NCI-H526 (cell line): ENCODE measurements at places on chromosomes 7 and 10.

DNA sequence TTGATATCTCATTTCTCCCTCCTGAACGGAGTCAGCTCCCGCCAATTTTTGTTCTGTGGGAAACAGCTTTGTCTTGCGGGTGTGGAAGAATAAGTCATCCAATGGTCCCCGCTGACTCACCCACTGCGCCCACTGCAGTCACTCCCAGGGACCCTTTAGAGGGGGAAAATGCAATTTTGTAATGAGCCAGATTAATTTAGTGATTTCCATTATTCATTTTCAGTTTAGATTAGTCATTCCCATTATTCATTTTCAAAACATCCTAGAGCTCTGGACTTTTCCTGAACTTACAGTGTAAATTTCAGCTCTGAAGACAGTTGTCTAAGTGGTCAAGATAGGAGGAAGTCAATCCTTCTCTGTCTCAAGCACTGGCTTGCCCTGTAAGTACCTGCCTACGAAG lies 154.9 kb upstream of the TMEM72 start:
- no peak for DNase-seq

- DNase-seq: no peak
Measured at GRCh38 chr10:118045837-118046394, 825 bp downstream of the RAB11FIP2 start.

GRCh38 chr7:127940381-127941160 lies 90.7 kb downstream of the LRRC4 start:
- DNase-seq: no peak

DNA sequence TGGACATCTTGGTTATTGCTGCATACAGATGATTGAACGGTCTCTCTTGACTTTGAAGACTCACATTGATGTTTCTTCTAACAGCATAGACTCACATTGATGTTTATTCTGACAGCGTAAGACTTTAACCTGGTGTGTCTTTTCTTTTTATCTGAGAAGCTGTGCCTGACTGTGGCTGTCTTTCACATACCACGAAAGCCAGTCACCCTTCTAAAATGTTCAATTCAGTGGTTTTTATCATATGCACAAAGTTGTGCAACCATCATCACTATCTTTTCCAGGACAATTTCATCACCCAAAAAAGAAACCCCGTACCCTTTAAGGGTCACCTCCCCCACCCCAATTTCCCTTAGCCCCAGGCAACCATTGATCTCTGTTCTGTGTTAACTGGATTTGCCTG lies 24.7 kb downstream of the CELF2 start:
- no peak for DNase-seq

- DNase-seq: no peak
Measured at GRCh38 chr7:70799841-70800405, 332.0 kb upstream of the GALNT17 start.

DNA sequence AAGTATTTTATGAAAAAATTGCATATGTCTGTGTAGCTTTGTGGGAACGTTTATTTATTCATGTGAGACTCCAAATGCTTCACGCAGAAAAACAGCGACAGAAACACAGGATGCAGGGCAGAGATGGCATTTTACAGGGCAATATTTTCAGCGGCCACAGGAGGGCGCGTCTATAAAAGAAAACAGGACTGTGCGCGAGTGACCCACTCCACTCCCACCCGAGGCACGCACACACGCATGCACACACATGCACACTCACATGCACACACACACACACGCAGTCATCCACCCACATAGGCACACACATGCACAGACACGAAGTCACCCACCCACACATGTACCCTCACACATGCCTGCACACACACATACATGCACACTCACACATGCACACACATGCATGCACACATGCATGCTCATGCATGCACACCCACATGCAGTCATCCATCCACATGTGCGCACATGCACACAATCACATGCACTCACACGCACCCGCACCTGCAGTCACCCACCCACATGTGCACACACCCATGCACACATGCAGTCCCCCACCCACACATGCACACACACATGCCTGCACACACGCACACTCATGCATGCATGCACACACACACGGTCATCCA lies 96.3 kb downstream of the DNAJB6 start:
- peak; percentile 65 for DNase-seq

- DNase-seq: no peak
Measured at GRCh38 chr10:118286051-118286838, 55.9 kb downstream of the FAM204A start.

DNA sequence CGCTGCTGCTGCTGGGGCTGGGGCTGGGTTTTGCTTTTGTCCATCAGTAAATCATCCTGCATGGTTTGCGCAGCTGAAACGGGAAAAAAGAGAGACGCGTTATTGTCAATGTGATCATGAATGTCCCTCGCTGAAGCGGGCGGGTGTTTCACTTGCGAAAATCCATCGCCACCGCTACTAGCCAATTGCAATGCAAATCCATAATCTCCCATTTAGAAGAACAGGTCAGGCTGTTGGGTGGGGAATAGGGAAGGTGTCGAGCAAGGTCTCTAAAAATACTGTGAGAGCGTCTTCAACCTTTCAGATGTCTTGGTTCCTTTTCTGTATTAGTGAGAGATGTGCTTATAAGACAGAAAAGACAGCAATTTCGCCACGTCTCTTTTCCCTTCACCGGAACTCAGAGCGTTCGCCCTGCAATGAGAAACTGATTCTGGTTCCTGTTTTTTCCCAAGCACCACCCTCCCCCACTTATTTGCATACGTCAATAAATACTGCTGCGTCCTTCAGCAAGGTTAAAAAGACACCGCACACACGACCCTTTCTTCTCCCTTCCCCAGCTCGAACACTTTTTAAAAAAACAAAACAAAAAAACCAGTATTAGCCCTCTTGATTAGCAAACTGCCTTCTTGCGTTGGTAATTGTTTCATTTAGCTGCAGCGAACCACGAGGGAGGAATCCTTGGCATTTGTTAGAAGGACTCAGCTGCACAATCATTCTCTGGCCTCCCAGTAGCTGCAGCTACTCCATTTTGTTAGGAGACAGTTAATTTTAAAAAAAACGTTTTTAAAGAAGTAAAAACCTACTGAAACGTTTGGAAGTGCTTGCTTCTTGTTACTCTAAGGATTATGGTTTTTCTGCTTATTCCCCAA lies 50.4 kb downstream of the CPEB3 start:
- peak; percentile 89 for DNase-seq

- DNase-seq: no peak
Measured at GRCh38 chr10:34514290-34514689, 300.8 kb downstream of the PARD3 start.

DNA sequence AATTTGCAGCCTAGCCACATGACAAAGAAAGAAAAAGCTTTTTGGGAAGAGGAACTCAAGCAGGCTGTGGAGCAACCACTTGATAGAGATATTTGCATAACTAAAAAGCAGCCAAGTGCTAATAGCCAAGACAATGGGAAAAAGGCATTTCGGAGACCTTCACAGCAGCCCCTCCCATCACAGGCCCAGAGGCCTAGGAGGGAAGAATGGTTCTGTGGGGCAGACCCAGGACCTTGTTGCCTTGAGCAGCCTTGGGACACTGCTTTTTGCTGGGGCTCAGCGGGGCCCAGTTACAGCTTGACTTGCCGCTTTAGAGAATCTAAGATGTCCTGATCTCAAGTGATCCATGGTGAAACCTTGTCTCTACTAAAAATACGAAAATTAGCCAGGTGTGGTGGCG lies 38.5 kb downstream of the FAM149B1 start:
- no peak for DNase-seq
